ENCODE measurements at places on chromosomes 6 and 20.

DNA sequence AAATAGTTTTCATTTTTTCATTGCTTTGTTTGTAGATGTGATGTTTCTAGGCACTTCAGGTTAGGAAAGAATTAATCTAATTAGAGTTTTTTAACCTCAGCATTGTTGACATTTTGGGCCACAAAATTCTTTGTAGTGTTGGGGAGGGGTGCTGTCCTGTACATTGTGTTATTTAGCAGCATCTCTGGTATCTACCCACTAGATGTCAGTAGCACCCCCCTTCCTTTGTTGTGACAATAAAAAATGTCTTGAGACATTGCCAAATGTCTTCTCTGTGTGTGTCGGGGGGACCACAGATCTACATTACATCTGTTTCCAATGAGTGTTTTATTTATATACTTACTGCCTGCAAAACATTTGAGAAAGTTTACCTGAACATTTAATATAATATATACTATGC, 45.6 kb downstream of the EYA4 start:
- DNase-seq: peak; percentile 22

GRCh38 chr6:132418235-132418965, 17.1 kb upstream of the MOXD1 start:
- no peak for DNase-seq

DNA sequence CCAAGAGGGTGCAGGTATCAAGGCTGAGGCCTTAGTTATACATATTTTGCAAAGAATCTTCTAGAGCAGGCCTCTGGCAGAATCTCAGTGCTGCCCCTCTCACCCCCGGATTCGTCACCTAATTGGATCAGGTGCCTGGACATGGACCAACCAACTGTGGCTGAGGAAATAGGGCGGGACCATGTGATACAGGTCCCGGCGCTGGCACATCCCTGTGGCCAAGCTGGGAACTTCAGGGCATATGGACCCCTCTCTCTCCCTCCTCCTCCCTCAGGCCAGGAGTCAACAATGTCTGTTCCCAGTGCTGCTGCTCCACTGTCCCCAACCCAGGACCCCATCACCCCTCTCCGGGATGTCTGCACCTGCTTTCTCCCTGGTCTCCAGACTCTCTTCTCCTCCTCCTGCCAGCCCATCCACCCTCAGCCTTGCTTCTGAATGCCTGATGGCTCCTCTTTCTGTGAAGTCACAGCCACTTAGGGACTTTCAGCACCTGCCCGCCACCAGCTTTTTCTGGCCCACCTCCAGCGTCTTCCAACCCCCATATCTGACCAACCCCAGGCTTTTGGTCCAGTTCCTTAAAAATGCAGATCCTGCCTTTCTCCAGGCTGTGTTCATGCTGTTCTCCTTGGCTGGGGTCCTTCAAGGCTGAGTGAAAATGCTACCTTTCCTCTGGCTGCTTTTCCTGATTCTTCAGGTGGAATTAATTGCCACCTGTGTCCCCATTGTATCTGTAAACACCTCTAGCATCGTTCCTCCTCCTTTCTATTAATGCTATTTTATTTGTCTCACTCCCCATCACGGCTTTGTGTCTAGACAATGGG, 19.0 kb upstream of the MLN start:
- peak; percentile 86 for DNase-seq

DNA sequence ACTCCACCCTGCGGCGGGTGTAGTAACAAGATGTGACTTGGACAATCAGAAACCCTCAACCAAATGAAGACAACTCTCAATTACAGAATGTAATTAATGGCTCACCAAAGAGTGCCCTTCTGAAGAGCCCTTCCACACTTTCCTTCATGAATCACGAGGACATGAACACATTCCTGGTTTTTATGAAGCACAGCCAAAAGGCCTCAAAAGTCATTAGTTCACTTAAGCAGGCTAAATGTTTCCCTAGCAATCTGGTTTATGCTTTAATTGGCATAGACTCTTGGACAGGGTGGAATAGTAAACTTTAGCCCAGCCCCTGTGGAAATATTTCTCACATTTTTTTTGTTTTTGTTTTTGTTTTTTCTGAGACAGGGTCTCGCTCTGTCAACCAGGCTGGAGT, 20.5 kb downstream of the CPNE5 start:
- no peak for DNase-seq

DNA sequence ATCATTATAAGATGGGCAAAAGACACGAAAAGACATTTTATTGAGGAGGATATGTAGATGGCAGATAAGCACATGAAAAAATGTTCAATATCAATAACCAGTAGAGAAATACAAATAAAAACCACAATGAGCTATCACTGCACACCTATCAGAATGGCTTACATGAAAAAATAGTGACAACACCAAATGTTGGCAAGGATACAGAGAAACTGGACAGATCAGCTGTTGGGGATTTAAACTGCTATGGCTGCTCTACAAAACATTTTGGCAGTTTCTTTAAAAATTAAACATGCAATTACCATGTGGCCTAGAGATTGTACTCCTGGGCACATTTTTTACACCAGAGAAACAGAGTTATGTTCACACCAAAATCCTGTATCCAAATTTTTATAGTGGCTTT, 172.7 kb upstream of the TENT5A start:
- DNase-seq: no peak

- DNase-seq: no peak
Observed at GRCh38 chr6:4004249-4004648, 74.7 kb downstream of the FAM217A start.

DNA sequence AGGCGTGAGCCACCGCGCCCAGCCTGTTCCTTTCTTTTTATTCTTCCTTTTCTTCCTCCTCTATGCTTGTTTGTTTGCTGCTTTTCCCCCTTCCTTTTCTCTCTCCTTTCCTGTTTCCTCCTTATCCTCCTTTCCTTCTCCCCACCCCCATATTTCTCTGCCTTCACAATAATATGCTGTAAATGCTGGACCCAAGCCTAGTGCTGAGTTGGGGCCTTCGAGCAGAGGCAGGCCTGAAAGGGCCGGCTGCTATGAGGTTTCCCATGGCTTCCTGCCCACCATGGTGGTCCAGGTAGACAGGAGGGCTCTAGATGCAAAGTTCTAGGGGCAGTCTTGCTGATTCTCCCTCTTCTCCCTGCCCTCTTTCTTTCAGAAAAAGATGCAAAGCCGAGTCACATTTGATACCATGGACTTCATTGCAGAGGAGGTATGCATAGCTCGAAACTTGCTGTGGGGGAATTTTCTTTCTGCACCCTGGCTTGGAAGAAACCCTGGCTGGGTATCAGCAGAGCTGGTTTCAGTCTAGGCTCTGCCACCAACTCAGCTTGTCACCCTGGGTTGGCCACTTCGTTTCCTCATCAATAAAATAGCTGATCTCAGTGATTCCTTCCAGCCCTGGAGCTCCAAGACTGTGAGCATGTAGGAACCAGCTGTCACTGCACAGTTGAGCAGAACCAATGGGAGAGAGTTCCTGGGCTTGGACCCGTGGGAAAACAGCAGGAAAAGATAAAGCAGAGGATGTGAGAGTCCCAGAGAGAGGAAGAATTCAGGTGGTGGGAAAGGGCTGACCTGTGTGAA, 7.4 kb downstream of the CNBD2 start:
- no peak for DNase-seq

DNA sequence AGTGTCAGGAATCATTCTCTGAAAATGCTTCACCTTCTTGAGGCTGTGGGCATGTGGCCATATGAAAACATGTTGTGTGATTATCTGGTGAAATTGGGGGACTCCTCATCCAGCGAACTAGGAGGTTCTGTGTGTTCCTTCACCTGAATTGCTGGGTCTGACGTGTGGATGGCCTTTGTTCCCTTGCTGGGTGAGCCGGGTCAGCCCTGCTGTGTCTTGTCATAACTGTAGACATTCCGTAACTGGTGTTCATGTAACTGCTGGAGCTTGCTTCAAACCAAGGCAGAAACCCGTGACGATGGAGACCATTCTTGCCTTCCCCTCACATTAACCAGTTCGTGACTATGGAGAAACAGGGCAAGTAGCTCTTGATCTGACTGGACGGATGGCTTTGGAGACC, 123.5 kb downstream of the GMPR start:
- no peak for DNase-seq

All from COR-L47 (cell line).